Vagina (tissue), 2 donors: ENCODE measurements at places on chromosomes 7 and 10. TPM values are rescaled to one million over a fixed set of nuclear protein-coding genes. Genes with fewer than 3 reads are reported as not detected.

The HOXA5 gene
- 6.1 TPM for total RNA-seq

GRCh38 chr10:12334186-12334530, 15.2 kb upstream of the CAMK1D start:
- DNase-seq, result no peak

DNA sequence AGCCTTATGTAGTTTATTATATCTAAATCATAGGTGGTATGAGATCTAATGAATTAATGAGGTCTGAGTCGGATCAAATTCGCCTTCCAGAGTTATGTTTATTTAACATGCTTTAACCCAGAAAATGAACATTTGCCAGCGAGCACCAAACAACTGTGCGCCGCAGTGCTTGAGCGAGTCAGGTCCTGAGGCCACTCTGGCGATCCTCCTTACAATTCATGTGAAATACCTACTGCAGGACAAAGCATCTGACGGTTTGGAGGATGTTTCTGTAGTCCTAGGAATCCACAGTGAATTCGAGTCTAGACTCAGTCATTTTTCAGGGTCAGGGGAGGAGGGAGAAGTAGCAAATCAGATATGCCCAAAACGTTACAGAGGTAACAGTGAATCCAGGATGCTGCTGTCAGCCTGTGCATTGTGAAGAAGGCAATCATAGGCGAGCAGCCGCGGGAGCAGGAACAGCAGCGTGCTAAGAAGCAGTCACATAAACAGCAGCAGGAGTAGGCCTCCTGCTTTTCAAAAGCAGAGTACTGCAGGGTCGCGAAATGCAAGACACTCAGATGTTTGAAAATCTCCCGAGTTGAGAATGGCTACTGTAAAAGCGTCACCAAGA, 120.2 kb downstream of the CACNB2 start:
- DNase-seq, result no peak

DNA sequence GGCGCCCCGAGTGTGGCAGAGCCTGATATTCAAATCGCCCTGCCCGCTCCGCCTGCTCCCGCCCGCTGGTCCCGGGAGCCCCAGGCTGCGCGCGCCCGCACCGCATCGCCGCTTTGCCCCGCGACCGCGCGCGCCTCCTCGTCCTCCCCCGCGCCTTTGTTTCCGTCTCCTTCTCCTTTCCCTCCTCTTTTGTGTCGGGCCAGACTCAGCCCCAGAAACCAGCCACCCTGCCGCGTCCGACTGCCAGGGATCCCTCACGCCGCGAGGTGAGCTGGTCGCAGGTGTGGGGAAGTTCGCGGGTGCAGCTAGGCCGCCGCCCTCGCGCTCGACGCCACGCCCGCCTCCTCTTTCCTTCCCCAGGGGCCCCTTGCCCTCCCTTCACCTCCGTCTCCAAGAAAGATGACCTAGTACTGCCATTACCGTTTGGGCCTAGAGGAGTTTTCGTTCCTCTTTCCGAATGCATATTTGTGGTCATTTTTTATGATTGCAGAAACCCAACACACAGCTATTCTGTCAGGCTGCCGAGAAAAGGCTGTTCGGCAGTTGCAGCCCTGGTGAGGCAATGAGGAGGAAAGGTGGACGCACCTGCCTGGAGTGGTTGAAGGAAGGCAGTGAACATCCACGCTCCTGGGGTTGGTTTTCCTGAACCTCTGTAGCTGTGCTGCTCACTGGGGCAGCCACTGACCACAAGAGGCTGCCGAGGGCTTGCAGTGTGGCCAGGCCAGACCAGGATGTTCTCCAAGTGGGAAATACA, 107.3 kb downstream of the SNX10 start:
- no peak for DNase-seq
